Fibroblast of villous mesenchyme (primary cell): ENCODE measurements at places on chromosomes 13 and 19. TPM values are rescaled to one million over a fixed set of nuclear protein-coding genes. Genes with fewer than 3 reads are reported as not detected.

The PGPEP1 gene
- 24.8 and 29.8 TPM in 2 replicates for total RNA-seq

The ZNF534 gene
- total RNA-seq, result under 0.01 TPM in 1 of 2 replicates, not detected in the other

The RASGRP4 gene
- total RNA-seq, result not detected in 2 replicates

DNA sequence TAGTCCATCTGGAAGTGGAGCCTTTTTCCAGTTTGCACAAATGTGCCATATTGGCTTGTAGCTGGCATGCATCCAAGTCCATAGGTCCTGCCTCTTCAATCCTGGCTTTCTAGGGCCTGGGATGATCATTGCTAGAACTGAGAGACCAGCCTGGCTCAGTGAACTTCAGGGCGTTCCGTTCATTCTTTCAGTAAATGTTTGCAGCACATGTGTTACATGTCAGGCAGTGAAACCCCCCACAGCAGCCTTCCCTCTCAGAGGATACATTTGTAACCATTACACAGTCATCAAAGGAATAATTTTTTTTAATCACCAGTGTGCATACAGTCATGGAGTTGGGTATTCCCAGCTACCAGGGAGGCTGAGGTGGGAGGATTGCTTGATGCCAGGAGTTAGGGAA lies 9.7 kb downstream of the FUT2 start:
- DNase-seq, result no peak

DNA sequence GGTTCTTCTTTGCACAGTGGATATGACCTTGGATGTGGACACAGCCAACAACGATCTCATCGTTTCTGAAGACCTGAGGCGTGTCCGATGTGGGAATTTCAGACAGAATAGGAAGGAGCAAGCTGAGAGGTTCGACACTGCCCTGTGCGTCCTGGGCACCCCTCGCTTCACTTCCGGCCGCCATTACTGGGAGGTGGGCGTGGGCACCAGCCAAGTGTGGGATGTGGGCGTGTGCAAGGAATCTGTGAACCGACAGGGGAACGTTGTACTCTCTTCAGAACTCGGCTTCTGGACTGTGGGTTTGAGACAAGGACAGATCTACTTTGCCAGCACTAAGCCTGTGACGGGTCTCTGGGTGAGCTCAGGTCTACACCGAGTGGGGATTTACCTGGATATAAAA lies 9.4 kb downstream of the RFPL4AL1 start:
- no peak for DNase-seq

GRCh38 chr19:27679905-27680304 lies 1533.0 kb downstream of the UQCRFS1 start:
- no peak for DNase-seq

DNA sequence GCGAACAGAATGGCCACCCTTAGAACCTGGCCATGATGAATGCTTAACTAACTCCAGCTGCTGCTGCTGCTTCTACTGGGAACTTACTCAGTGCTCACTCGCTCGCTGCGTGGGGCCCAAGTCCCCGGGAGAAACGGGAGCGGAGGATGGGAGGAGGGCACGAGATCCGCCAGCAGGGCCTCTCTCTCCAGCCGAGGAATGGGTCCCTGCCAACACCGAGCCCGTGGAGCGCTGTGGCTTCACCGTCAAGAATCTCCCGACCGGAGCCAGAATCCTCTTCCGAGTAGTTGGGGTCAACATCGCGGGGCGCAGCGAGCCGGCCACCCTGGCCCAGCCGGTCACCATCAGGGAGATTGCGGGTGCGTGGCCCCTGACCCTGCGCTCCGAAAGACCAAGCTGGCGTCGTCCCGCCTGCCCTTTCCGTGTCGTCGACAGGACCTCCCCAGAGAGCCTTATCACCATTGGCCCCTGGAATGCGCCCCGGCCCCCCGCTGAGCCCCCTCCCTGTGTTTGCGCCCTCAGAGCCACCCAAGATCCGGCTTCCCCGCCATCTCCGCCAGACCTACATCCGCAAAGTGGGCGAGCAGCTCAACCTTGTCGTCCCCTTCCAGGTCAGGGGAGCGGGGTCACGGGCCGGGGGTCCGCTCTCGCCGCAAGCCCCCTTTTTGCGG lies 17.8 kb upstream of the EMC10 start:
- DNase-seq, result no peak

GRCh38 chr19:5804516-5805461 lies at the start of gene NRTN:
NRTN (plus strand) TSS chr19:5805067; CDS start chr19:5824166, 19,099 bp downstream.
- DNase-seq, result no peak

GRCh38 chr13:111296417-111296816 lies 24.0 kb upstream of the TEX29 start:
- DNase-seq, result peak; percentile 20

DNA sequence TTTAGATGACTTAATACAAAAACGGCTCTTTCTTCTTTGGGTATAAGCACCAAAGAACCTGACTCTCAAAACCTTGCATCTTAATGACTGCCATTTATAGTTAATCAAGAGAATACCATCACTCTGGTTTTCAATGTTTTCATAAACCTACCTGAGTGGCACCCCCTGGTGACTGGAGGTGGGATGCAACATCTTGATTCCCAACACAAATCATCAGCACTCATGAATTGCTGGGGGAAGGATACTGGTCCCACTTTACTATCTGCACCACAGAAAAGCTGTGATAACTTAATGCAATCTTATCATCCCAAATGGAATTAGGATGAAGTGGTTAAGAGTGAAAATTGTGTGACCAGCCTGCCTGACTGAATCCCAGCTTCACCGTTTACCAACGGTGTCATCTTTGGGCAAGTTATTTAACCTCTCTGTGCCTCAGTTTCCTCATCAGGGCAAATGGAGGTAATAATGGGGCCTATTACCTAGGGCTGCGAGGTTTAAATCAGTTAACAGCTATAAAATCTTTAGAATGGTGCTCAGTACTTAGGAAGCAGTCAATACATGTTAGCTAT lies 366.4 kb downstream of the KLF12 start:
- no peak for DNase-seq

DNA sequence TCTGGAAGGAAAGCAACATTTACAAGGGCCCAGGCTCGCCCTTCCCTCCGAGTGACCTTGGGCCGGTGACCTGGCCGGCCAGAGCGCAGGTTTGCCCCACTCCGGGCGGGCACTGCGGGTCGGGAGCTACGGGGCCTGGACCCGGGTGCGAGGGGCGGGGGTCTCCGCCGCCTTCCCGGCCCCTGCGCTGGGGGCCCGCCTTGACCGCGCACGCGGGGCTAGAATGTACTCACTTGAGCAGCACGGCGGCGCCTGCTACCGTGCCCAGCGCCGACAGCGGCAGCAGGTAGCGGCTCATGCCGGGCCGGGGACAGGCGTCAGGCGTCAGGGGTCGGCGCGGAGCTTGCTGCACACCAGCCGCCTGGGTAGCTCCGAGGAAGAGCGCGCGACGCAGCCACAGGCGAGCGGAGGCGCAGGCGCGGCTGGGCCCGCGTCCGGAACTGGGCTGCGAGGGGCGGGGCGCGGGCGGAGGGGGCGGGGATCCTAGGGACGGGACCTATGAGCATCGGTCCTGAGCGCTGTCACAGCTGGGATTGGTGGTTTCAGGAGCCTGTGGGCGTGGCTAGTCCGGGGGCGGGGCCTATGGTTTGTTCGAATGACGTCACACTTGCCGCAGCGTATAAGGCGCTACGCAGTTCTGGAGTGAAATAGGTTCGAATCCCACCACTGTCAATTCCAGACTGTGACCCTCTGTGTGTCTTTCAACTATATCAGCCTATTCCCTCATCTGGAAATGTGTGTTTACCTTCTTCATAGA lies at the start of gene RDH13:
RDH13 (minus strand) TSS at position 414 of the 757 bp plus-strand sequence; CDS start at position 298, 116 bp downstream.
- peak; percentile 96 for DNase-seq

DNA sequence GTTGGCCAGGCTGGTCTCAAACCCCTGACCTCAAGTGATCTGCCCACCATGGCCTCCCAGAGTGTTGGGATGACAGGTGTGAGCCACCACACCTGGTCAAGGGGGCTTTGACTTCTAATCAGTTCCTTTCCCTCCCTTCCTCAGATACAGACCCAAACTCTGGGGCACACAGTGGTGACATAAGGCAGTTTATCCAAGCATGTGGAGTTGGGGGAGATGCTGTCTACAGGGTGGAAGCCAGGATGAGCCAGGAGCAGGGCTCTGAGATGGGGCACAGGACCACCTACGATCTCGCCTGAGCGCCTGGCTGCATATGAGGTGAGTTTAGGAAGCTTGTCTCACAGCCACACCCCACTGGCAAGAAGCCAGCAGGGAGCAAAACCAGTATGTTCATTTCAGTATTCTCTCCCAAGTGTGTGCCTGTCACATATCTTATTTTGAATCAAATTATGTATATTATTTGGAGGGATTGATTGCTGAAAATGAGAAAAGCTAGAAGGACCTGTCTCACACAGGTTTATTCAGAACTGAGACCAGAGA lies 67.7 kb downstream of the KCTD15 start:
- DNase-seq, result no peak

DNA sequence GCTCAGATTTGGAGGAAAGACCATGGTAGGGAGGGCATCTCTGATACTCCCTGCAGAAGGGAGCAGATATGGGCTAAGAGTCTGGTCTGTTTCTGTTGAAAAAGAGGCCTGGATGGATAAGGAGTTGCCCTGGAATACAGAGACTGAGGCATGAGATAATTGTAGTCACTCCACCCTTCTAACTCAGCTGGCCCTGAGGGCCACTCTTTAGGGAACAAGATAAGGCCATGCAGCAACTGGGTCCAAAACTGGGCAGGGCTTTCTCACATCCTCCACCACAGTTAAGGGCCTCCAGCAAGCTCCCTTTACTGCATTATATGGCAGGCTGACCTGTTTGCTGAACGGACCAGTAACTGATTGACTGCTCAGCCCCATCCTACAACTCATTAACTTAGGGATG lies 1.3 kb downstream of the ZNF749 start:
- DNase-seq, result no peak

DNA sequence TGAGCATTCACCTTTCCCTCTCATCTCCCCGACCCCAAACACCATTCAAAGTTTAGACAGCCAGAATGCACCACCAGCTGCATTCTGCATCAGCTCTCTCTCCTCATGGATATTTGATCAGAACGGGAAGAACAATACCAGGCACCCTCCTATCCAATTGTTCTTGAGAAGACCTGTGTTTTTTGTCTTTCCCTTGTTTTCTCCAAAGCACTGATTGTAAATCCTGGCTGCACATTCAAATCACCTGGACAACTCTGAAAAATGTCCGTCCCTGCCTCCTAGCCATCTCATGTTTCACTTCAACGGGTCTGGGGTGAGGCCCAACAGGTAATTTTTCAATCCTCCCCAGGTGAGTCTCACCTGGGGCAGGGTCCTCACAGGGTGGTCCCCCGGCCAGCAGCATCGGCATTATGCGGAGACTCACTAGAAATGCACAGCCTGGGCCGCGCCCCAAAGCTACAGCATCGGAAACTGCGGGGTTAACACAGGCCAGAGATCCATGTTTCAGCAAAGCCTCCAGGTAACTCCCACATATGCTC lies 5.5 kb downstream of the IRS2 start:
- DNase-seq, result no peak

DNA sequence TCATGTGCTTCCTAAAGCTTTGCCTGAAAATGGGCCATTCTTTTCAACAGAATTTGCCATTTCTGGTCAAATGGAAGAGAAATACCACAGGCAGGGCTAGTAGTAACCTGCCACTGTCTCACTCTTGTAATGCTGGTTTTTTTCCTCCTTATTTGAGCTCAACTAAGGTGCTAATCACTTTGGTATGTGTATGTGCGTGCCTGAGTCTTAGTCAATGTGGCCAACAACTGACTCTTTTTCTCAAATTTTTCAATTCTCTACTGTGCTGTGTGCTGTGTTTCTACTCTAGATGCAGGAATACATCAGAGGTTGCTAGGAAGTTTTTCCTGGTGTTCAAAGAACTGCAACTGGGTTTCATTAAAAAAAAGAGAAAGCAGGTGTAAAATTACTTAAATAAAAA lies 870.2 kb downstream of the EFNB2 start:
- no peak for DNase-seq

DNA sequence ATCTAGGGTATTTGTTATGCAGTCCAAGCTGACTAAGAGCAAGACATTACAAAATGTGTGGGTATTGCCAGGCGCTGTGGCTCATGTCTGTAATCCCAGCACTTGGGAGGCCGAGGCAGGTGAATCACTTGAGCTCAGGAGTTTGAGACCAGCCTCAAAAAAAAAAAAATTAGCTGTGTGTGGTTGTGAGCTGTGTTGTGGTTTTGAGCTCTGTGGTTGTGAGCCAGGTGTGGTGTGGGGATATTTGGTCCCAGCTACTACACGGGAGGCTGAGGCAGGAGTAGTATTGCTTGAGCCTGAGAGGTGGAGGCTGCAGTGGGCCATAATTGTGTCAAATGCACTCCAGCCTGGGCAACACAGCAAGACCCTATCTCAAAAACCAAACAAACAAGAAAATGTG lies 5.6 kb upstream of the KEAP1 start:
- no peak for DNase-seq
